ENCODE measurements at places on chromosomes 13 and 19.

DNA sequence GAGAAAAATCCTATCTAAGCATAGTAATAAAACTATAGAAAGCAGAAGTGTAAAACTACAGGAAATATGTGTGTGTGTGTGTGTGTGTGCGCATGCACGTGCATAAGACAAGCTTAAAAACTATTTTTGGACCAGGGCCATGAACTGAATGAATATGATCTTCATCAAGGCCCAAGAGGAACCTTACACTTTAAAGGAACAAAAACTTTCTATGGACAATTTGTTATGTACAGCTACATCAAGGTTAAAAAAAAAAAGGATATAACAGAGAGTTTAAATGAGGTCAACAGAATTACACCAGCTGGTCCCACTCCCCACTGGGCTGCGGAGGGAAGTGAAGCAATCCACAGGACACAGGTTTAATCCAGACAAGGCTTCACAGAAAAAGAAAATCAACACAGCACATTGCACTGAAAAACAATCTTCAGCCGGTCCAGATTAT, 151.1 kb downstream of the LHFPL6 start:
- H3K4me1 ChIP-seq: peaks cover 8% of the 10 kb centered on the region
- no peaks in the 10 kb centered on the region for H3K27me3 ChIP-seq
- H3K36me3 ChIP-seq: no peaks in the 10 kb centered on the region
- peak; percentile 55 for DNase-seq
- H3K4me3 ChIP-seq: no peak overlapping the region

- H3K27ac ChIP-seq: no peak overlapping the region
- no peaks in the 10 kb centered on the region for H3K27me3 ChIP-seq
- H3K4me3 ChIP-seq: no peak overlapping the region
- no peak for DNase-seq
- H3K4me1 ChIP-seq: no peaks in the 10 kb centered on the region
Measured at GRCh38 chr13:110265682-110266430, 41.1 kb downstream of the COL4A1 start.

DNA sequence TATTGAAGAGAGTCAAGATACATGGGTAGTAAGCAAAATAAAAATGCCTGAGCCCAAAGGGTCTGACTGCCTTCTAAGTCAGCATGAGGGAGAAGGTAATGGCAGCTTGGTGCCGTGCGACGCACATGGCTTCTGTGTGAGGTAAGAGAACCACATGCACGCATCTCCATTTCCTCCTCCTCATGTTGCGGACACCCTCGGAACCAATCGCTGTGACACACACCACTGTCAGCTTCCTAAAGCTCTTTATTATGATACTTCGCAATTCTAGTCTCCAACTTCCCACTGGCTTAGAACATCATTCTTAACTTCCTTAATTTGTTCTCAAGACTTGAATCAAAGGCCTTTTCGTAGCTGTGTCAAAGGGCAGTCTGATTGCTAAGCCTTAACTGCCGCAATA, 170.1 kb downstream of the OXGR1 start:
- no peak overlapping the region for H3K27ac ChIP-seq
- no peaks in the 10 kb centered on the region for H3K4me1 ChIP-seq
- no peaks in the 10 kb centered on the region for H3K36me3 ChIP-seq
- H3K27me3 ChIP-seq: no peaks in the 10 kb centered on the region

GRCh38 chr13:75132701-75133695, 349.0 kb downstream of the TBC1D4 start:
- no peaks in the 10 kb centered on the region for H3K27me3 ChIP-seq
- no peaks in the 10 kb centered on the region for H3K36me3 ChIP-seq
- H3K4me1 ChIP-seq: no peaks in the 10 kb centered on the region
- no peak overlapping the region for H3K27ac ChIP-seq
- H3K4me3 ChIP-seq: no peak overlapping the region
- no peak for DNase-seq

DNA sequence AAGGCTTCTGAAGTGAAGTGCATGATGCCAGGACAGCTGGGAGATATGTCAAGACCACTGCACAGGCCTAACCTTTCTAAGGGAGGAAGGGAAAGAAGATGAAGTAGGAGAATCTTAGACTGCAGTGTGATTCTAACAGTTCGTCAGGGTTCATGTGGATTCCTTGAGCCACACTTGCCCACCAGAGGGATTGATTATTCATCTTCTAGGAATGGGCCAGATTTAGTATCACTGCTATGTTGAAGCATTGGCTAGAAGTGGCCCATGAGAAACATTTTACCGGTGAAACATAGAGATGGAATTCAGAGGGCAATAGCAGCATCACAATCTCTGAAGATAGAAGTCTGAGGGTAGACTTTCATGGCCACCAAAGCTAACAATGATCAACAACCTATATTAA, 550.8 kb upstream of the SLITRK1 start:
- no peak for DNase-seq
- no peaks in the 10 kb centered on the region for H3K4me1 ChIP-seq
- H3K27me3 ChIP-seq: no peaks in the 10 kb centered on the region
- no peak overlapping the region for H3K4me3 ChIP-seq
- no peak overlapping the region for H3K27ac ChIP-seq
- H3K36me3 ChIP-seq: no peaks in the 10 kb centered on the region
